RWPE2 (cell line): ENCODE measurements at places on chromosomes 2 and 18.

- no peak for DNase-seq
These were observed 82.6 kb downstream of the PKP4 start for GRCh38 chr2:158539176-158540005.

DNA sequence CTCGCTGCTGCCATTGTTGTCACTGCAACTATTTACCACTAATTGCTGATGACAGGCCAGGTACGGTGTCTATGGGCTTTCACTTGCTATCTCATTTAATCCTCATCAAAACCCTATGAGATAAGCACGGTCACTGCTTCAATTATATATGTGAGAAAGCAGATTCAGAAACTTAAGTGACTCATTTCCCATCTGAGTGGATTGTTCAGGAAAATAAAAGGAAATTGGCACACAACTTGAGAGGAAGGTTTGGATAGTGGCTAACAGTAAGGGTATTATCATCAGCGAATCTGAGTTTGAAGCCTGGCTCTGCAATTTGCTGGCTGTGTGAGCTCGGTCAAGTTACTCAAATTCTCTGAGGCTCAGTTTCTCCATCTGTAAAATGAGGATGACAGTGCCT, 196.0 kb downstream of the KCNS3 start:
- no peak for DNase-seq

DNA sequence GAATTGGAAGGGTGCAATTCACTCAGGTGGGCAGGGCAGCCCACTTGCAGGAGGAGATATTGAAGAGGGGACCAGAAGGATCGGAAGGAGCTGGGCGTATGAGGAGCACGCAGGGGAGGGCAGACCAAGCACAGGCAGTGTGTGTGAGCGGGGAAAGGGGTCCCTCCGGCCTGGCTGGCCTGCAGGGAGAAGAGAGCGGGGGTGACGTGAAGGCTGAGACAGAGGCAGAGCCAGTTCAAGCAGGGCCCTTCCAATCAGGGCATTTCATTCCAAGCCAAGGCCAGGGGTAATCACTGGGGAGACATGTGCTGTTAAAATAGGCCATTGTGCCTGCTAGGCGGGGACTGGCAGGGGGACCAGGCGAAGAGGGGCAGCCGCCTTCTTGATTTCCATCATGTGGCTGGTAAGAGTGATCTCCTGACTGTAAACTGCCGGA, 62.2 kb downstream of the ACKR3 start:
- no peak for DNase-seq

GRCh38 chr18:62526098-62527025, 3.5 kb downstream of the ZCCHC2 start:
- no peak for DNase-seq

DNA sequence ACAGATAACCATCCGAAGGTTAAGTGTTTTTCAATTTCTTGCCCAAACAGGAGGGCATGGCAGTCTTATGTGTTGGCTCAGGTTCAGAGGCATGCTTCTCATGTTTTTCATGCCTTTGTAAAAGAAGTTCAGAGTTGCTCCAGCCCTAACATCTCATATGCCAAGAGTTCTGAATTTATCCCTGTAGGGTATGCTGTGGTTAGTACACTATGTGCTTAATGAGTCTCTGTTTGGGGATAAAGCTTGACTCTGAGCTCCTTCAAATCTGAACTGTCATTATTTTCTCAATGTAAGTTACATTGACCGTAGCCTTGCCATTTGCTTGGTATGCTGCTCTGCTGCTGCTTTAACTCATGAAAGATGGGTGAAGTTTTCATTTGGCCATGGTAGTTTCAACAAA, 67.9 kb upstream of the PNPT1 start:
- DNase-seq: no peak

DNA sequence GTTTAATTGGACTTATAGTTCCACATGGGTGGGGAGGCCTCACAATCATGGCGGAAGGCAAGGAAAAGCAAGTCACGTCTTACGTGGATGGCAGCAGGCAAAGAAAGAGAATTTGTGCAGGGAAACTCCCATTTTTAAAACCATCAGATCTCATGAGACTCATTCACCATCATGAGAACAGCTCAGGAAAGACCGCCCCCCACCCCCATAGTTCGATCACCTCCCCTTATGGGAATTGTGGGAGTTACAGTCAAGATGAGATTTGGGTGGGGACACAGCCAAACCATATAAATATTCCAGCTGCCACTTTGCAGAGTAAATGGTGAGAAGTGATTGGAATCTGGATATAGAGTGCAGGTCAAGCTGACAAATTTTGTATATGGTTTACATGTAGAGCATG, 187.4 kb downstream of the ARL4C start:
- no peak for DNase-seq

GRCh38 chr2:18560797-18561085, 288 bp upstream of the RDH14 start:
- DNase-seq: no peak

GRCh38 chr2:3563521-3563976, 5.4 kb upstream of the RNASEH1 start:
- DNase-seq: no peak

GRCh38 chr2:85619617-85620016, 3.6 kb downstream of the USP39 start:
- DNase-seq: no peak

DNA sequence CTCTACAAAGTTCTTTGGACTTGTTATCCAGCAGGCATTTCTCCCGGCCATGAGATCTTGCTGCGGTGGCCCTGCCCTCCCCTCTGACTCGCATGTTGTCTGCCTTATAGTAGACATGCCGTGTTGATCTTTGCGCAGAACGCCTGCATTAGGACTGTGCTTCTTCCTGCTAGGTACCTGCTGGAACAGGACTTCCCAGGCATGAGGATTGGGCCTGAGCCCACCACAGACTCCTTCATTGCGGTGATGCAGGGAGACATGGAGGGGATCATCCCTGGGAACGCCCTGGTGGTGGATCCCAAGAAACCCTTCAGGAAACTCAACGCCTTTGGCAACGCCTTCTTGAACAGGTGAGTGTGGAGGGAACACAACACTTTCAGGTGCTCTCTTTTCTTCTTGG, 10.1 kb downstream of the EHD3 start:
- DNase-seq: no peak
